Esophagus mucosa (tissue), 1 donor: ENCODE measurements at places on chromosomes 3 and 15. TPM values are rescaled to one million over a fixed set of nuclear protein-coding genes. Genes with fewer than 3 reads are reported as not detected.

The ATP2B2 gene
- 0.24 TPM for total RNA-seq

The SV2B gene
- 0.28 TPM for total RNA-seq

The STAC gene
- 0.08 TPM for total RNA-seq

The AHSG gene
- not detected for total RNA-seq

The SCAMP5 gene
- total RNA-seq: 0.84 TPM
